ENCODE measurements at places on chromosomes 2 and 18. TPM values are rescaled to one million over a fixed set of nuclear protein-coding genes. Genes with fewer than 3 reads are reported as not detected.

PPP4R1 gene
- polyA plus RNA-seq = 43.4 TPM

- no peak for DNase-seq
These were observed 371.7 kb upstream of the MEX3C start for GRCh38 chr18:51569153-51569552.

DNA sequence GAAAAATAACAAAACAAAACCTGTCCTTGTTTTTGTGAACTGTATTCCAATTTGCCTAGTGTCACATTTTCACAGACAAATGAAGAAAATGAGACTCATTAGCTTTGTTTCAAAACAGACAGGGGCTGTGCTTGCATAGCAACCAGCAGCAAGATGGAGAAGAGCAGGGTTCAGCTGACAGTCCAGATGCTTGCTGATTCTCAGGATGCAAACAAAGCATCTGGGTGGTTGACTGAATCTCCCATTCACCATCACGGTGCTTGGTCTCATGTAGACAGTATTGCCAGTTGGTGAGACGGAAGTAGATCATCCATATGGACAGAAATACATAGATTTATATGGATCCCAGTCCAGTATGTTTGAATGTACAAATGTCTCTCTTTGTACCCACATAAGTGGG, 326.8 kb downstream of the CCDC85A start:
- DNase-seq = no peak

- DNase-seq = no peak
These were observed 32.8 kb downstream of the MAIP1 start for GRCh38 chr2:199988151-199988550.

- DNase-seq = no peak
These were observed 112.5 kb upstream of the ARHGAP28 start for GRCh38 chr18:6616981-6617380.

- no peak for DNase-seq
These were observed 84.3 kb downstream of the EDAR start for GRCh38 chr2:108904680-108905079.
